Neuronal stem cell (in vitro differentiated cells): ENCODE measurements at places on chromosomes 12 and 14.

DNA sequence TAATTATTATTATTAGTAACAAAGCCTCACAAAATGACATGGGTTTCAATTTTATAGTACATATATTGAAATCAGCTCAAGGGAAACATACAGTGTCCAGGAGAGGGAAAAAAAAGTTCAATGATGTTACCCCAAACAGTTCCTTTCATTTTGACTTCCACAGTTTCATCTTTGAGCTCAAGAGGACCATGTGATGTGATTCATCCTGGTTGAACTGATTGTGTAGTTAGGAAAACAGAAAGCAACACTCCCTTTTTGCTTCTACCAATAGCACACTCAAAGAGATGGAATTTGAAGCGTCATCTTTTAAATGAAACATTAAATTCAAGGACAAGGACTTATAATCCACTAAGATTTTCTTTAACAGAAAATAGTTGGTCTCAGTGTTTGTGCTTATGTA is 461.0 kb downstream of the FOXG1 start:
- peaks cover 2% of the 10 kb centered on the region for H3K4me1 ChIP-seq
- no peaks in the 10 kb centered on the region for H3K27me3 ChIP-seq
- H3K27ac ChIP-seq, result no peak overlapping the region
- no peak for DNase-seq
- no peak overlapping the region for H3K4me3 ChIP-seq
- H3K36me3 ChIP-seq, result no peaks in the 10 kb centered on the region

DNA sequence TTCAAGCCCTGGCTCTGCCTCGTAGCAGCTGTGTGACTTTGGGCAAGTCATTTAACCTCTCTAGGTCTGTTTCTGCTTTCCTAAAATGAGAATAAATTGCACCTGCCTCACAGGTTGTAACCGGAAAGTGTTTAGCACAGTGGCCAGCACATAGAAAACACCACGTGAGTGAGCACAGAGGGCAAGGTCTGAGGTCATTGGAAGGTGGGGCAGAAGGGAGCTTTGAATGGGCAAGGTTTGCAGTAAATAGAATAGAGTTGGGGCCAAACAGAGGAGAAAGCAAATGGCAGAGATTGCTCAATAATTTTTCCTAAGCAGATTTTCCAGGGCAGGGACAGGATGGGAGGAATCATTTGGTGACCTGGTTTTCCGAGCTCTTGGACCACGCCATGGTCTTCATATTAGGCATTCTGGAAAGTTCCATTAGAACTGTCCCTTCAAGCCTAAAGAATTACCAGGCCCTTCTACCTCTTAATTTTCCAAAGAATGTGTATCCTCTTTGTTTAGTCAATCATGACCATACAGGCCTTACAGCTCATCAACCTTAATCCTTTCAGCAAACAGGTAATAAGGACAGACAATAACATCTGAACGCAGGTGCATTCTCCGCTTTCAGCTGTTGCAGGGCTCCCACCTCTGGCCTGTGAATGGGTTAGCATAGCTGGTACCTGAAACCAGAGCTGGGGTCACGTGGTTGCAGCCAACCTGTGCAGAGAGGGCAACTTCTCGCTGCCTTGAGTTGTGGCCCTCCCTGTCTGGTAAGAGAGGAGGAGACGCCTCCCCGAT is 53.8 kb downstream of the VWF start:
- H3K4me1 ChIP-seq, result peaks cover 25% of the 10 kb centered on the region
- no peak overlapping the region for H3K4me3 ChIP-seq
- H3K36me3 ChIP-seq, result no peaks in the 10 kb centered on the region
- DNase-seq, result no peak
- H3K27ac ChIP-seq, result no peak overlapping the region

- H3K36me3 ChIP-seq, result no peaks in the 10 kb centered on the region
- H3K4me3 ChIP-seq, result no peak overlapping the region
- DNase-seq, result no peak
Observed at GRCh38 chr14:67722293-67722692, 20.6 kb downstream of the RDH12 start.

- no peak overlapping the region for H3K27ac ChIP-seq
- H3K27me3 ChIP-seq, result no peaks in the 10 kb centered on the region
- no peaks in the 10 kb centered on the region for H3K36me3 ChIP-seq
- H3K4me1 ChIP-seq, result peaks cover 2% of the 10 kb centered on the region
Observed at GRCh38 chr14:25887251-25887878, 710.5 kb downstream of the NOVA1 start.

DNA sequence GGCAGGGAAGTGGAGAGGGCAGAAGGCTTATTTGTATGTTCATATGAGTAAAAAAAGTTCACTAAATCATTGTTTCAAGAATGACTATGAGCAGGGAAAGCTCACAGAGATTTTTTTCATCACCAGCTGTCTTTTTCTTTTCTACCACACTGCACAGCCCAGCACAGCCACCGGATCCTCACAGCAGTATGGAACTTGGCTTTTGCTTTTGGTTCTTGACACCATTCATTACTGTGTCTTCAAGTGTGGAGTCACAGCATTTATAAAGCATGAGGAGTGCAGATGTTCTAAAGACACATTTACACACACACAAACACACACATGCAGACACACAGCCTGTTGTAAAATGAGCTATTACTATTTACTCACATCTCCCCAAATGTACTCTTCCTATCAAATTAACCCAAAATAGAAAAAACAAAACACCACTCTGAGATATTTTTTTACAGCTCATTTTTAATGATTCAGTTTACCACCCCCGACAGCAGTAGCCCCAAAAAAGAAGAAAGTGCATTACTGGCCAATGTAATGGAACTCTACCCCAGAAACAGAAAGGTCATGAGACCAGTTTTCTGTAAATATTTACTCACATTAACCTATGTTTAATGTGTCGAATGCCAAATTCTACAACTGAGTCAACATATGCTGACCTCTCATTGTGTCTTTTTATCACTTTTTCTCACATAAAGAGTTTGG is 60.5 kb downstream of the BTG1 start:
- DNase-seq, result no peak
- H3K4me3 ChIP-seq, result no peak overlapping the region
- H3K4me1 ChIP-seq, result no peaks in the 10 kb centered on the region
- no peaks in the 10 kb centered on the region for H3K27me3 ChIP-seq
- no peaks in the 10 kb centered on the region for H3K36me3 ChIP-seq

DNA sequence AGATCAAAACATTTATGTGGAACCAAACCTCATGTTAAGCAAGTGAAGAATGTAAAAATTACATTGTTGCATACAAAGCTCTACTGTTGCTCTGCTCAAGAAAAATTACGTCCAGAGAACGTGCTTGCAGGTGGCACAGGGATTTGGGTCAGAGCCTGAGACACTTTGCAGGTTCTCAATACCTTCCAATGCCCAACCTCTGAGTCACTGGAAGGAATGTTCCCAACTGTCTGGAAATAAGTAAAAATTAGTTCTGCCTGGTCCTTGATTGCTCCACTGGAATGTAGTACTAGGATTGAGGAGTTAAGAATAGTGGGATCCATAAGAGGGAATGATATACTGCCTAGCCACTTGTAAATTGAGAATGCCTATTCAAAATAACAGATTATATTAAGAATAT is 2.8 kb upstream of the IFNG start:
- H3K27me3 ChIP-seq, result no peaks in the 10 kb centered on the region
- no peak overlapping the region for H3K27ac ChIP-seq
- H3K4me1 ChIP-seq, result no peaks in the 10 kb centered on the region
- no peaks in the 10 kb centered on the region for H3K36me3 ChIP-seq
- no peak for DNase-seq

- H3K4me1 ChIP-seq, result no peaks in the 10 kb centered on the region
- no peak overlapping the region for H3K27ac ChIP-seq
- DNase-seq, result no peak
- no peak overlapping the region for H3K4me3 ChIP-seq
- H3K27me3 ChIP-seq, result no peaks in the 10 kb centered on the region
- H3K36me3 ChIP-seq, result no peaks in the 10 kb centered on the region
Observed at GRCh38 chr12:15797818-15798217, 8.6 kb upstream of the EPS8 start.

DNA sequence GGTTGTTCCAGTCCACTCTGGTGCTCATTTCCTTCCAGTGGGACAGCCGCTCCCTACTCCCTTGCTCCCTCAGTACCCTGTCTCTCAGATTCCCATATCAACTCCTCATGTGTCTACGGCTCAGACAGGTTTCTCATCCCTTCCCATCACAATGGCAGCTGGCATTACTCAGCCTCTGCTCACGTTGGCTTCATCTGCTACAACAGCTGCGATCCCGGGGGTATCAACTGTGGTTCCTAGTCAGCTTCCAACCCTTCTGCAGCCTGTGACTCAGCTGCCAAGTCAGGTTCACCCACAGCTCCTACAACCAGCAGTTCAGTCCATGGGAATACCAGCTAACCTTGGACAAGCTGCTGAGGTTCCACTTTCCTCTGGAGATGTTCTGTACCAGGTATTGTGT is 69.9 kb downstream of the RAD52 start:
- peaks cover 98% of the 10 kb centered on the region for H3K36me3 ChIP-seq
- DNase-seq, result no peak
- H3K27me3 ChIP-seq, result no peaks in the 10 kb centered on the region

DNA sequence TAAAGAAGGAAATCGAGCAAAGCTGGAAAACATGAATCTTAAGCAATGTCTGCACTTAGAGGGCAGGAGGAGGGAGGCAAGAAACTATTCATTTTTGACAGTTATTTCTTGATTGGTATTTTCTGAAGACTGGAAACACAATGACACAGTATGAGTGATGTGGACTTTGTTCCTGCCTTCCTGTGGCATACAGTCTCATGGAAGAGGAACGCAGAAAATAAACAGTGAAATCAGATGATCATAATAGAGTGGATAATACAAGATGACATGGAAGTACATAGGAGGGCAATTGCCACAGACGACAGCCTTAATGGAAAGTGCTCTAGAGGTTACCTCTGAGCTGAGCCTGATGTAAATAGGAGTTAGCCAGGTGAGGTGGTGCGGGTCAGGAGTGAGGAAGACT is 140.4 kb upstream of the MAX start:
- H3K4me1 ChIP-seq, result peaks cover 11% of the 10 kb centered on the region
- H3K36me3 ChIP-seq, result no peaks in the 10 kb centered on the region
- no peak overlapping the region for H3K4me3 ChIP-seq
- no peak for DNase-seq

DNA sequence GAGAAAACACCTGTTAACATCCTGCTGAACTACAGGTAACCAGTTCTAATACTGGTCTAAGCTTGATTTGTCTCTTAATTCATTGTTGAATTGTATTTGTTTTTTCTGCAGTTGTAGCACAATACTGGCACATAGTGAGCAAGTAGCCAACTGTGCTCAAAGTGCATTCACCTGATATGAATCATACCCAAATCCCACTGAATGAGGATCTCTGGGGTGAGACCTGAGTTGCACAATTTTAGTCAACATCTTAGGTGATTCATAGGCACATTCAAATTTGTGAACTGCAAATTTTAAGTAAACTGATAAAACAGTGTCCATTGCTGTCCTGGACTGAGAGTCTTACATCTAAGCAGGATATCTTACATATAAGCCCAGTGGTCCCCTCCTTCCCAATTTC is 12.8 kb downstream of the KCNC2 start:
- no peaks in the 10 kb centered on the region for H3K27me3 ChIP-seq
- no peak overlapping the region for H3K27ac ChIP-seq
- no peaks in the 10 kb centered on the region for H3K36me3 ChIP-seq
- DNase-seq, result no peak
- no peak overlapping the region for H3K4me3 ChIP-seq

- no peaks in the 10 kb centered on the region for H3K4me1 ChIP-seq
- no peak overlapping the region for H3K4me3 ChIP-seq
- DNase-seq, result no peak
- no peaks in the 10 kb centered on the region for H3K36me3 ChIP-seq
Observed at GRCh38 chr12:75792687-75793086, 238.9 kb downstream of the PHLDA1 start.

GRCh38 chr12:10718279-10718821 is 4.8 kb downstream of the YBX3 start:
- H3K36me3 ChIP-seq, result no peaks in the 10 kb centered on the region
- H3K4me3 ChIP-seq, result no peak overlapping the region
- no peak for DNase-seq
- no peaks in the 10 kb centered on the region for H3K27me3 ChIP-seq
- H3K4me1 ChIP-seq, result peaks cover 21% of the 10 kb centered on the region

GRCh38 chr14:35708062-35708461 is 101.0 kb downstream of the RALGAPA1 start:
- no peaks in the 10 kb centered on the region for H3K36me3 ChIP-seq
- no peaks in the 10 kb centered on the region for H3K4me1 ChIP-seq
- no peak overlapping the region for H3K4me3 ChIP-seq
- no peak for DNase-seq

DNA sequence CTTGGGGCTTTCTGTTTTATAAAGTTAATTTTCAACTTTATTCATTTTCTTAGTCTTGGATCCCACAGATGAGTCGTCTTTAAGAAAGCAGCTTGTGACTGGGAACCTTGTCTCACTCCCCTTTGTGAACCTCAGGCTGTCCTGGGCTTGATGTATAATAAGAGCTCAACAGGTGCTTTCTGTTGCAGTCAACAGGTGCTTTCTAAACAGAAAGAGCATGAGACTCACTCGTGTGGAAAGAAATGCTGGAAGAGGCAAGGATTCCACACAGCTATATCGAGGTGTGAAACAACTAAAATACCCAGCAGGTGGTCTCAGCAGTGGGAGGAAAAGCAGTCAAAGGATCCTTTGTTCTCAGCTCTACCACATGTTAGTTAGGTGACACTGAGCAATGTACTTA is 398.9 kb downstream of the EGLN3 start:
- no peak overlapping the region for H3K27ac ChIP-seq
- H3K4me3 ChIP-seq, result no peak overlapping the region
- H3K36me3 ChIP-seq, result no peaks in the 10 kb centered on the region
- H3K27me3 ChIP-seq, result no peaks in the 10 kb centered on the region
- H3K4me1 ChIP-seq, result peaks cover 10% of the 10 kb centered on the region

- peaks cover 16% of the 10 kb centered on the region for H3K4me1 ChIP-seq
- H3K27me3 ChIP-seq, result no peaks in the 10 kb centered on the region
- H3K36me3 ChIP-seq, result no peaks in the 10 kb centered on the region
- H3K4me3 ChIP-seq, result no peak overlapping the region
Observed at GRCh38 chr12:95446506-95446900, 27.4 kb upstream of the METAP2 start.

DNA sequence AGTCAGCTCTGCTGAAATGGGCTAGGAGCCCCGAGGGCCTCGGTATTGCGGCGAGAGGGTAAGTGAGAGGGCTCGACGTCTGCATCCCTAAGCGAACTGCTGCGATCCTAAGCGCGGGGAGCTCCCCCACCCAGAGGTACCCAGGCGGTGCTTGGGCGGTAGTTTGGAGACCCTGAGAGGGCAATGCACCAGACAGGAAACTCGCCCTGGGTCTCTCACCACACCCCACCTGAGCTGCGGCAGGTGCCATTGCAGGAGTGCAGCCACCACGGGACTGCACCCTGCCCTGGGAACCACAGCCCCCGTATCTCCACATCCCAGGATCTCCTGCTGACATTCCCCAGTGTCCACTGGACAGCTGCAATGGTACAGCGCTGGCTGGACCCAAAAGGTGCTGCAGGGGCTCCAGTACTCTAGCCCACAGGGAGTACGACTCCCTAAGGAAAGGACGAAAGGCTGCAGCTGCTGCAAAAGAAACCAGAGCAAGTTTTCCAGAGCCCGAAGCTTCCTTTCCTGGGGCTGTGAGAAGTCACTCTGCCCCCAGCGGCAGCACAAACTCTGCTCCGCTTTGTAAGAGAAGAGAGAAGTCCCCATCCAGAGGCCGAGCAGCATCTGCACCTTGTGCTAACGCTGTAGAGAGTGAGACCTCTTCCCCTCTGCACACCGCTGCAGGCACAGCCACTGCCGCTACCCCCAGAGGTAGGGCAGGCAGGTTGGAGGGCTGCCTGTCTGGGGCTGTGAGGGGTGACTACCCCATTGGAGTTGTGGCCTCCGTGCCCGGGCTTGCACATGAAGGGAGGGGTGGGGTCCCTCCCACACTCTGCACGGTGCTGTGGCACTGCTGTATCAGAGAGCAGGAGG is 31.1 kb upstream of the MON2 start:
- peak; percentile 54 for DNase-seq
- H3K27ac ChIP-seq, result no peak overlapping the region
- H3K27me3 ChIP-seq, result peaks cover 11% of the 10 kb centered on the region
- H3K4me1 ChIP-seq, result peaks cover 5% of the 10 kb centered on the region
- peak overlapping the region; percentile 41 for H3K4me3 ChIP-seq
- no peaks in the 10 kb centered on the region for H3K36me3 ChIP-seq
